ENCODE measurements at places on chromosomes 13 and 19.

DNA sequence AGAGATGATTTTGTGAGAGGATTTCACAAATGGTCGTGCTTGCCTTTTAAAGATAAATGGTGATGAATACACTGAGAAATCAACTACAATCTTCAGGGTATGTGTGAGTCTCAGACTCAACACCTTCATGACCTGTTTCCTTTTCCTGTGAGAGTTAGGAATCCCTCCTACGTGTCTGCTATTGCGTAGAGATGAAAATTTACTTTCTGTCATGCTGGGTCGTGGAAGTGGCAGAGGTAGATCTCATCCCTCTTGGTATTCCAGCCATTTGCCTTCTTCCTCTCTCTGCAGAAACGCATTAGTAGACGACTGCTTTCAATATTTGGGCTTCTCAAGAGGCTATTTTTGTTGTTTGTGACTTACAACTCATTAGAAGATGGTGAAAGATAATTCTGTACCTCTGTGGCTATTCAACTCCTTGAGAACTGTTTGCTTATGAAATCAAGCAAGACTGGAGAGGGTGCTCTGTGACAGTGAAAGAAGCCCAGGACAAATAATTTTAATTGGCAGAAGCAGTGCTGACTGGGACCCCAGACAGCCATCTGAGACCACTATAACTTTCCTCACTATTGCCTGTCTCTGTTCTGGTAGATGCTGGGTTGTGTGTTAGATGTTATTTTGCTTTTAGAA, 233.1 kb downstream of the LACC1 start:
- no peak for DNase-seq

DNA sequence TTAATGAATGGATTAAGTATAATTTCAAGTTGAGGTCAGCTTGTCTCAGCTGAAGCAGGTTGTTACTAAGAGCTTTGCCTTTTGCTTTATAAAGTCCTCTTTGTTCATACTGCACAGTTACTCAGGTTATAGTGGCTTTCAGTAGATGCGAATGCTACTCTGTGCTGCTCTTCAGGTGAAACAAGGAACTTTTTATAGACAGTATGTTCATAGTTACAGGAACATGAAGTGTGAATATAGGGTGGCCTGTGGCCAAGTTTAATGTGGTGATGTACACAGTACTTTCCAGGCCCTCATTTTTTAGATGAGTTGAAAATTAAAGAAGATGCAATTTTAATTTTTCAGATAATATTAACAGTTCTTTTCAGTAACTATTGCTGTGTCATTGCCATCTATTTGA, 20.8 kb downstream of the SUGT1 start:
- no peak for DNase-seq

- no peak for DNase-seq
Observed at GRCh38 chr13:93222976-93223375, 3.6 kb upstream of the GPC6 start.

DNA sequence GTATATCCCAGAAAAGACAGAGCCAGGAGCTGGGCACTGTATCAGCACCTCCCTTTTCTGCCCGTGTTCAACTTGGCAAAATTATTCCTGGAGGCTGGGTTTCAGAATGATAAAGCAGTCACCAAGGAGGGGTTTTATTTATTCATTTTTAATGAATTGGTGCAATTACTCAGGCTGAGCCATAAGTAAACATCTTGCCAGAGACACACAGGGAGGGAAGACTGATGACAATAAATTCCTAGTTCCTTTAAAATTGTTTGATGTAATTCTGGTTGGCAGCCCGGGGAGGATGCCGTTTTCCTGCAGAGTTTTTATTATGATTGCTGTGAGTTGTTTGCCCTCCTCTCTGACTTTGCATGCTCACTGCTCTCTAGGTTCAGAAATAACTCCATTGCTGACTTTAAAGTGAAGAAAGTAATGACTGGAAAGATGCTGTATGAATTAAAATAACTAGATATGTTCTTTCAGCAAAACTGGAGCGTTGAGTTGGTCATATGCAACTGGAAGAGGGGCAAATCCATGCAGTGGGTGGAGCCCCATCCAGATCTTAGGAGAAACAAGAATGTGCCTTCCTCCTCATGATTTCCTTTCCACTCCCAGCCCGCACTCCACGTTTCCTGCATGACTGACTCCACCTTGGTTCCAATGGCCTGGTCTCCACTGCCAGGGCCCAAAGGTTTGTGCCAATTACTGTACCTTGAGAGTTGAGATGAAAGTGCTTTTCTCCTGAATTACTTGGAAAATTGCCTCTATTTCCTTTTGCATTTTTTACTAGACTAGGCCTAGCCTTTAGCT, 182.1 kb downstream of the RFC3 start:
- DNase-seq = no peak

- no peak for DNase-seq
Observed at GRCh38 chr13:114079601-114080536, 52.6 kb downstream of the RASA3 start.

DNA sequence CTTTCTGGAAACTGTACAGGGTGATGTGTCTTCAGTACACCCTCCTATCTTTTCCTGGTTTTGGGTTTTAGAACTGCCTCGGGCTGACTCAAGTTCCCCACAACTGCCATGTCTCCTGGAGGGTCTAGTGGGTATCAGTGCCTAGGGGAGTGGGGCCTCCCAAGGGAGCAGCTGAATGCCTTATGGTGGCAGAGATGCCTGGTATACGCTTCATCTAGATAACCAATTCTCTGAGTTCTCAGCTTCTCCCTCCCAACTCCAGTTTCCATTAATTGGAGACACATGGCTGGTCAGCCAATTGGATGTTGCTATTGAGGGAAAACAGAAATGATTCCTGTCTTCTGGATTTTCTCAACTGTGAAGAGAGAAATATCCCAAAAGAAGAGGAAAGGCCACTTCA, 12.8 kb downstream of the ZNF439 start:
- no peak for DNase-seq

DNA sequence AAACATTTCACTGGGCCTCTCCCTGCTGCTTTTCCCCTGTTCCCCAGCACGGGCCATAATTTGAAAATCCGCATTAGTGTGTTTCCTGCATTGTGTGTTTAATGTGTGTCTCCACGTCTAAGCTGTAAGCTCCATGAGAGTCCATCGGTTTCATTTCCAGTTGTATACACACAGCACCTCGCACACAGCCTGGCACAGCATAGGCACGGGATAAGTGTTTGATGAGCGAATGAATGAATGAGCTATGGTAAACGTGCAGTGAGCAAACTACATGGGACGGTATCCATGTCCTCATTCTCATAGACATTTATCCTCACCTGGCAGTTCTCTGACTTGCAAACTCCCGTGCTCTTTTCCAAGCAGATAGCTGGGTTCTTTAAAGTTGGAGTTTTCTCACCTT, 106.1 kb downstream of the RAB20 start:
- no peak for DNase-seq

DNA sequence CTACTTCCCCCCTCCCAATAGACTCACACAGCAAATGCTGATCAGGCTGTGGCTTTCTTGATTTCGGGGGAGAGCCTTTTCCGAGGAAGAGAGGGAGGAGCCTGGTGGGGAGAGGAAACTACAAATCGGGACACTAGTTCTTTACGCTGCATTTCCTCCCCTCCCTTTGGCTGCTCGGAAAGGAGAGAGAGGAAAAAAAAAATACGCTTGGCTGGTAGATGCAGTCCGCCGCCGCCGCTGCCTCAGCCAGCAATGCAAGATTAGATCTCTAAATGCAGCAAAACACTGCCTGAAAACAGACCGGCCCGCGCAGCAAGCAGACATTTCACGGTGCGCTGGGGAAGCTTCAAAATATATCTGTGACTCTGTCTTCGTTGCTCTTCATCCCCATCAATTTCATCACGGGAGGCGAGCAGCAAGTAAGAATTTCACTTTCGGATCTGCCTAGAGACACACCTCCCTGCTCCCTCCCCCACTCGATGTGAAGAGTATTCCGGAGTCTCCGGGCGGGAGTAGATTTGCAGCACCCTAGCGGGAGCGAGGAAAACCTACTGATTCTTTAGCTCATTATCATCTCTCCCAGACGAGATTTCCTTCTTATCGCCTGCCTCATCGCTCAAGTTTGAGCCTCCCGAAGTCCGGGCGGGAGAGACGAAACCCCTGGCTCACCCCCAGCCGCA, at the start of gene PCDH17:
Gene PCDH17 (plus strand): TSS at position 149 of the 680 bp plus-strand sequence. CDS start 803 bp downstream, outside the sequence.
- DNase-seq = no peak

DNA sequence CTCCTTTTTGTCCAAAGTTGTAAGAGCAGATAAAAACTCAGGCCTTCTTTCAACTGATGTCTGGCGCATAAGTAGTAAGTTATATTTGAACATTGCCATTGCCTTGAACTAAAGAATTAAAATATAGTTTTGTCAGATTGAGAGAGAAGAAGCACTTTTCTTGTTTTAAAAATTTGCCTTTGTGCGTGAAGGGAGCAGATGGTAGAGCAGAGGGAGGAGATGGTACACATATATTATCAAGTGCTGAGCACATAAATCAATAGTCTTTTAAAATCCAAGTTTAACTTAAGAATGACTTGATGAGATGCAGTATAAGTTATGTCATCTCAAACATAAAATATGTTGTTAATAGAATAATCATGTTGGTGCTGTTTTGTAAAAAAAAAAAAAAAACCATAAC, 504.6 kb upstream of the KLHL1 start:
- DNase-seq = no peak

DNA sequence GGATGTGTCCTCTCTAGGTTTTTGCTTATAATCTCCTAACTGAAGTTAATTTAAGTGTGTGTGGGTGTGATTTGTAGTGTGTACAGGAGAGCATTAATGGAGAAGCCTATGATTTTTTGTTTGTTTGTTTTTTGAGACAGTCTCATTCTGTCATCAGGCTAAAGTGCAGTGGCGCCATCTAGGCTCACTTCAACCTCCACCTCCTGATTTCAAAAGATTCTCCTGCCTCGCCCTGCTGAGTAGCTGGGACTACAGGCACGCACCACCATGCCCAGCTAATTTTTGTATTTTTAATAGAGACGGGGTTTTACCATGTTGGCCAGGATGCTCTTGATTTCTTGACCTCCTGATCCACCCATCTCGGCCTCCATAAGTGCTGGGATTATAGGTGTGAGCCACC, 20.6 kb downstream of the ZNF701 start:
- DNase-seq = no peak

DNA sequence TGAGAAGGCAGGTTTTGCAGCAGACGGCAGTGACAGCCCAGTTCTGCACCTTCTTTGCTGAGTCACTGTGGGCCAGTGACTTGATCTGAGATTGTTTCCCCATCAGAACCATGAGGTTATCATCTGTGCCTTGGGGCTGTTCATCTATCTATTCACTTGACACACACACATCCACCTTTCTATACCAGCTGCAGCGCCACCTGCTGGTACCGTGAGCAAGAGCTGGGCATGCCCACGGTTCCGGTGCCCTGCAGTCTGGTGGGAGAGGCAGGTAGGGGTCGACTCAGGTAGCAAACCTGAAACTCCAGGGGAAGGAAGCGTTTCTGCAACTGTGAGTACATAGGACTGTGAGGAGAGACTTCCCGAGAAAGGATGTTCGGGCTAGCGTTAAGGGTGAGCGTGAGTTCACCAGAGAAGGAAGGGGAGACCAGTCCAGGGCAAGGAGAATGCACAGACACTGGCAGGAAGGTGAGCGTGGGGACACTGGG, 7.5 kb upstream of the LIN7B start:
- peak; percentile 52 for DNase-seq

- no peak for DNase-seq
Observed at GRCh38 chr13:27869436-27870095, 50.2 kb upstream of the PDX1 start.

DNA sequence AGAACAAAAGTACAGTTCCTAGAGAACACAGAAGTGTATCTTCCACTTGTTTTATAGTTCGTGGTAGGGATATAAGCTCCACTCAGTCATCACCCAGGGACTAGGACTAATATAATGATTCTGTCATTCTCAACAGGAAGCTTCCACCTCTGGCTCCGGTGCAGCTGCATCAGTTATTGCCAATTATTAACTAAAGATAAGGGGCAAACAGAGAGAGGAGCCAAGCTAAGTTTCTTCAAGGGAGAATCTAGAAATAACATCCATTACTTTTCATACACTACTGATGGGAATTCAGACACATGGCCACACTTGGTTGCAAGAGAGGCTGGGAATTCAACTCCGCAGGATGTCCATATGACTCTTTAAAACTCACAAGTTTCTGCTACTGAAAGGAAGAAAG, 917.9 kb downstream of the OLFM4 start:
- DNase-seq = no peak

DNA sequence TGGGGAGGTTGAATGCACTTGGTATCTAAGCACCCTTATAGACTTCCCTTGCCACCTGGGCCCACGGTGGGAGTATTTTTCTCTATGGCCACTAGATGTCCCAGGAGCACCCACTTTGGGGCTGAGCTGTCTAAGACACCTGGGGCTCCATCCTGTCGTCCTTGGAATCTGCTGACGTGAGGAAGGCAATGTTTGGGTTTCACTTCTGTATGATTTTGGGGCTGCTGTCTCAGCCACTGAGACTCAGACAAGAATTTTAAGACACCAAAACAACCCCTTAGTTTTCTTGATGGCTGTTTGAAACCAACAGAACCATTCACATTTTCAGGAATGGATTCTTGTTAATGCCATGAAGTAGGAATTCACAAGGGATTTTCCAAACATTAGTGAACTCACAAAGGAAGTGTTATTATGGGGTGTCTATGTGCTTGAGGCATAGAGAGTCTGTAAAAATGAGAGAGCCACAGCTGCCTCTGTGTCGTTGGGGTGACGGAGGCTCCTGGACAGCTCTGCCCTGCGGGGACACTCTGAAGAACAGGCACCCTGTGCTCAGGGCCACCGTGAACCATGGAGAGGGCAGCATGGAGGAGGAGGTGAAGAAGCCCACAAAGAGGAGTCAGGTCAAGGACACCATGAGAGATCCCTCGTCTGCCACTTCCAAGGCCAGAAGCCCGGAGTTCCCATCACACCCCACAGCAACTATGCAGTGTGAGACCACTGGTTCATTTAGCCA, 106.8 kb upstream of the SPATA13 start:
- DNase-seq = peak; percentile 63

GRCh38 chr13:98251708-98252107, 74.6 kb upstream of the RNF113B start:
- DNase-seq = no peak

DNA sequence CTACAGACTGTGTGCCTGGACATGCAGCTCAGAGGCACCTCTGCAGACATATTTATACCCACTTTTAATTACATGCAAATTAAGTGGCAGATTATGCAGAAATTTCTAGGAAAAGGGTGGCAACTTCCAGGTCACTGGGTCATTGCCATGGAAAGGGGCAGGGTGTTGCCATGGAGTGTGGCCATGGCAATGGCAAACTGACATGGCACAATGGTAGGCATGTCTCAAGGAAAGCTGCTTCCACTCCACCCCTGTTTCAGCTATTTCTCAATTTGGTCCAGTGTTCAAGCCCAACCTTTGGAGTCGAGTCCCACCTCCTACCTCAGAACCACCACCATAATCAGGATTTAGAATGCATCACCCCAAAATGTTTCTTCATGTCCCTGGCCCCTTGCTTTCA, 170.7 kb upstream of the TSHZ3 start:
- DNase-seq = no peak

- DNase-seq = no peak
Observed at GRCh38 chr19:45446295-45446694, 21.5 kb upstream of the FOSB start.

DNA sequence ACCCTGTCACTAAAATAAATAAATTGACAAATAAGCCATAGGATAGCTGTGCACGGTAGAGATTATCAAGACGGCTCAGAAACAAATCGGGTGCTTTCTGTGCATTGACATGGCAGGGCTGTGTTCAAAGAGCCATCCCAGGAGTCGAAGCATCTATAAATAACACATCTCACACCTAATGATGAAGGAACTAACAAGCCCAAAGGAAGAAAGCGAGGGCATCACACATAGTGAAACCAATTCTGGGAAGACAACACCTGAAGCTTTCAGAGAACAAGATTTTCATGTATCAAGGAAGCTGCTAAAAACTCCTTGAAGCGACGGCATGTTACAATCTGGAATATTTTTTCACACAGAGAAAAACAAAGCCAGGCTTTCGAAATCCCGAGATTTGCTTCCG, 36.1 kb downstream of the KLF2 start:
- DNase-seq = no peak

Data from CD4-positive, alpha-beta T cell treated with Interferon gamma for 1 hour (primary cell).